ENCODE measurements at places on chromosomes 1 and 21.

GRCh38 chr1:51960262-51960661 lies 30.2 kb downstream of the RAB3B start:
- DNase-seq: no peak

DNA sequence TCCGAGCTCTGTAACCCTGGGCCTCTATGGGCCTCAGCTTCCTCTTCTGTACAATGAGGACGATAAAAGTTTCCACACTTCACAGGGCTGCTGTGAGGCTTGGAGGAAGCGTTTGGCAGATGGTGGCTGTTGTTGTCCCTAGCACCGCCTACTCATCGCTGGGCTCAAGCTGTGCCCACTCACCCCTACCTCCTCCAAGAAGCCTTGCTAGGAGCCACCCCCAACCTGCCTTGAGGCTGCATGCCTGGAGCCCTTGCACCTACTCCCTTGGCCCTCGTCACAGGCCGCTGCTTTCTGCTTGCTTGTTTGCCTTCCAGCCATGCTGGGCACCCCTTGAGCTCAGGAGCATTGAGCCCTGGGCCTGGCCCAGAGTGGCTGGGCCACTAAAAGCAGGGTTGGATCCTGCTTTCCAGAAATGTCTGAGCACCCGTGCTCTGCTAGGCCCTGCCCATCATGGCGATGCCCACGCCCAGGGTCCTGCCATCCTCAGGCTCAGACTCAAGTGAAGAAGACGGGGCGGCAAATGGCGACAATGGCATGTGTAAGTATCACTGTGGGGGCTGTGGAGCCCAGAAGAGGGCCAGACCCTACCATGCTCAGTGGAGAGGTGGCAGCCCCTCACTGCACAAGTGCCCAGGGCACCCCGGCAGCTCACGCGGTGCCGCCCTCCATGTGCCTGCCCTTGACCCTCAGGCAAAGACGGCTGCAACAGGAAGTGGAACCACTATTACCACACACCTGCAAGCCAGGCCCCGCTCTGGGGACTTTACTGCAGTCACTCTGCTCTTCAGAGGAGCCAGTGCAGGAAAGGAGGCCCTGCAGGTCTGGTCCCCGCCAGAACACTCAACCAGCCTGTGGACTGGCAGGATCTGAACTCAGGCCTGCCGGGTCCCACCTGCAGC lies 9.5 kb downstream of the SH3BGRL3 start:
- DNase-seq: peak; percentile 59

DNA sequence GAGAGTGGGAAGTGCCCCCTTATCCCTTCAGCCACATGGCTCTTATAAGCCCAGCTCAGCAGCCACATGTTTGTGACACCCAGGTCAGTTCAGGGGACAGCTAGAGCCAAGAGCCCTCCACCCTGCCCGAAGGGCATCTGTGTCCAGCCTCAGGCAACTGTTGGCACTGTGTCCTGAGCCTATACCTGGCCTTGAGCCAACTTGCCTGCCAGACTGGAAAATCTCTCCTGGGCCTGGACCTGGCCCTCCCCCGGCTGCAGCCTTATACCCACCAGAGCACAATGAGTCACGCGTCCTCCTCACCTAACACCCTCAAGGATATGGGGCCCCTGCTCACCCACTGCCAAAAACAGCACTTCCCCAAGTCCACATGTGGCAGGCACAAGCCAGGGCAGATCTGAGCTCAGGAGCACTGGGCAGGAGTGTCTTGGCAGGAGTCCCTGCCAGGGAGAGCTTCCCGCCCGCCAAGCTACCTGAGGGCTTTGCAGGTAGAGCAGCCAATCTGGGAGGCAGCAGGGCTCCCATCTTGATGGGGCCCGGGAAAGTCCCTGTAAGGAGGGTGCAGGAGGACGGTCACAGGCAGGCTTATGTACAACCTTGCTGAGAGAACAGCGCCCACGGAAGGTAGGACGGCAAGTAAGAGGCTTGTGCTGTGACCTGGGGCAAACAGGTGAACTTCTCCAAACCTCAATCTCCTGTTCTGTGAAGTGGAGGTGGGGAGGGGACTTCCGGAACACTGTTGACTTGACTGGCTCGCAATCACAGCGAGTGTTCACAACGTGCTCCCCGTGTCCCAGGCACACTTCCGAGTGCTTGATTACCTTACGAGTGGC lies 19.8 kb upstream of the HSPG2 start:
- DNase-seq: peak; percentile 67

GRCh38 chr1:58921342-58921741 lies 137.5 kb upstream of the JUN start:
- DNase-seq: no peak

DNA sequence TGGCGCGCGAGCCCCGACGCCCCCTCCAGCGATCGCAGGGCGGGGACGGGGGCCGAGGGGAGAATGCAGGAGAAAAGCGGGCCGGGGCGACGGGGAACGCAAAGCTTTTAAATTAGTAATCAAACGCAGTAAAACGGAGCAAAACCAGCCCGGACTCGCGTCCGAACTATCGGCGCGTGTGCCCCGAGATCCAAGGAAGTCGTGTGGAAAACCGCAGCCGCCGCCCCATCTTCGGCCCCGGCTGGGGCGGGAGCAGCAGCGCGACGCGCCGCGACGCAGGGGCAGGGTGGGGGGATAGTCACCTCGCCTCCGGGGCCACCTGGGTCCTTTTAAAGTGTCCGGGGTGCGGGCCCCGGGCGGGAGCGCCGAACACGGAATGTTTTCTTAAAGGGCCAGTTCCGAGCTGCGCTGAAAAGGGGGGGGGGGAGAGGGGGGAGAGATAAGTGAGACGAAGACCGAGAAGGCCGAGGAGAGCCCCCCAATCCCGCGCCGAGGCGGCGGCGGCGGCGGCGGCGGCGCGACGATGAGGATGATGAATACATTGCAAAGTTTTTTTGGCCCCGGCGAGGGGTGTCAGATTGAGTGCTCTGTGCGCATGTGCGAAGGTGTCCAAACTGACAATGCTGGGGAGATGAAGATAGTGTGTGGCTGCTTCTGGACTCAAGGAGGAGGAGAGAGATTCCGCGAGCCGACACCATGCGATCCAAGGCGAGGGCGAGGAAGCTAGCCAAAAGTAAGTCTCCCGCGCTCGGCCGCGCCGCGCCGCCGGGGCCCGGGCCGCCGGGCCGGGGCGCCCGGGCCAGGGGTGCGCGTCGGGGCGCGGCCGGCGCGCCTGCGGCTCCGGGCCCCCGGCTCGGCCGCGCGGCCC lies at the start of gene PRDM16:
Gene PRDM16 (plus strand): TSS at position 640 of the 868 bp plus-strand sequence. CDS start 57 bp downstream, at position 697.
- peak; percentile 52 for DNase-seq
